ENCODE measurements at places on chromosomes 13 and 19.

GRCh38 chr19:45590300-45591003 lies 5.8 kb upstream of the OPA3 start:
- no peak for DNase-seq

DNA sequence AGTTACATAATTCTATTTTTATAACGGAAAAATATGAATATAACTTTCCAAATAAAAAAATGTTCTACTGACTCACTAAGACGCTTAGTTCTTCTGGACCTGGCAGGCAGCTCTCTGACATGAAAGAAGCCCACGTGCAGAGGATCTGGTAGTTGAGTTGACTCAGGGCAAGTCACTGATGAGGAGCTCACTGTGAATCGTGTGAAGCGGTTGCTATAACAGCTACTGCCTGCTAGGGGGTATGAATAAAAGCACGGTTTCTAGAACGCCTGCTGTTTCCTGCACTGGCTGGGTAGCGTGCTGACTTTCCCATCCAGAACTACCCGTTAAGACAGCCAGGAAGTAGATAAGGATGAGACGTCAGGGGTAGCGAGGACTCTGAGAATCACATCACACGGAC lies 54.7 kb upstream of the WASF3 start:
- no peak for DNase-seq

DNA sequence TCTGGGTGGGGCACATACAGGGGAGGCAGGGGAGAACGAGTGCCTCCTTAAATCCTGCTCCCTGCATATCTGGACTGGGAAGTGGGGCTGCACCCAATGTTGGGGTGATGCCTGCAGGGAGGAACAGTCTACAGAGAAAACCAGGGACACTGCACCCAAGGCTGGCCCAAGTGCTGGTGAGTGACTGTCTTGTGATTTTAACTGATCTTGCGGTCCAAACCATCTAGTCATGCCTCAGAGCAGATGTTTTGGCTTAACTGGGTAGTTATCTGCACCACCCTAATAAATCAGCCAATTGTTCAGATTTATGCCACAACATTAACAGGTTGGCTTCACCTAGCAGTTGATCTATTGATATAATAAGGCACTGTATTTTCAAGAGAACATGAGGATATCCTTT lies 219.2 kb upstream of the IRS2 start:
- DNase-seq = no peak

GRCh38 chr19:47132194-47132852 lies 1.7 kb downstream of the SAE1 start:
- DNase-seq = no peak

- DNase-seq = no peak
Measured at GRCh38 chr13:112843392-112844111, 125.5 kb upstream of the MCF2L start.

GRCh38 chr13:97300871-97301270 lies 78.7 kb downstream of the MBNL2 start:
- DNase-seq = no peak

DNA sequence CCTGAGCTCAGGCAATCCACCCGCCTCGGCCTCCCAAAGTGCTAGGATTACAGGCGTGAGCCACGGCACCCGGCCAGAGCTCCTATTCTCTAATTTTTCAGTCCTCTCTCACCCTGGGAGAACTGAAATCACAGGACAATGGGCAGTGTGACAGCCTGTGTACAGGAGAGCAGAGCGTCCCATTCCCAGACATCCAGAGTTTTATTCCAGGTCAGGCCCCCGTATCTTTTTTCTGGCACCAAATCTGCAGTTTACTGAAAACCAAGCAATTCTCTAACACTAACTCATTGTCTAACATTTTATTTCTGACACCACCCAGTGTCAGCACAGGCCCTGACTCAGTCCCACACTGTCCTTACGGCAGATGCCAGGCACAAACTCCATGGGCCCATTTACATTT lies 6.7 kb downstream of the ZNF708 start:
- DNase-seq = no peak

DNA sequence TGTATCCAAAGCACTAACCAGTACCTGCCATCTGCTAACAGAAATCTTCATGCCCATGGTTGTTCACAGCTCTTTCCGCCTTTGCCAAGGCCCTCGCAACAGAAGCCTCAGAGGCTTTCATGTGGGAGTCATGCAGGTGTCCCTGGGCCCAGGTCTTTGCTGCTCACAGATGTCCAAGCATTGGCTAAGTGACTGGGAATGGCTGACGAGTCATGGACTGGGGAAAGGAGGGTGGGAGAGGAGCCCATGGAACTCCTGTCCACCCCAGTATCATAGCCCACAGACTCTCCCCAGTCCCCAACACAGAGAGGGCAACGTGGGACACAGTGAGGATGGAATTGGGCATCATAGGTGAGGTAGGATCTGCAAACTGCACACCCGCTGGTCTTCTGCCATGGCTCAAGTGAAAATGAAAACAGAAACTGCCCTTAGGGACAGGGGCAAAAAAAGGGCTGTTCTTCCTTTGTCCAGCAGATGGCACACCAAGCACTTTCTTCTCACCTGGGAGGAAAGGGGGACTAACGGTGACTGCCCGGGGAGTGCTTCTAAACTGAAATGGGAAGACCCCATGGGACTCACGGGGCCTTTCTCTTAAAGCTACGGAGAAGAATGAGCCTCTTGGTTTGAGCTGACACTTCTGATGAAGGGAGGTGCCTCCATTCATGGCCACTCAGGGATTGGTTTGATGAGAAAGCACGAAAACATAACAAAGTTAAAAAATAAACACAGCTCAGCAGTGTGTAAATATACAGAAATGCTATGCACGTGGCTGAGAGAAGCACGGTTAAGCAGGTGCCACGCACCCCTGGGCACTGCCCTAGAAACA lies 11.1 kb upstream of the DHRS12 start:
- DNase-seq = peak; percentile 60

- no peak for DNase-seq
Measured at GRCh38 chr13:35455022-35455421, 21.5 kb downstream of the MAB21L1 start.

DNA sequence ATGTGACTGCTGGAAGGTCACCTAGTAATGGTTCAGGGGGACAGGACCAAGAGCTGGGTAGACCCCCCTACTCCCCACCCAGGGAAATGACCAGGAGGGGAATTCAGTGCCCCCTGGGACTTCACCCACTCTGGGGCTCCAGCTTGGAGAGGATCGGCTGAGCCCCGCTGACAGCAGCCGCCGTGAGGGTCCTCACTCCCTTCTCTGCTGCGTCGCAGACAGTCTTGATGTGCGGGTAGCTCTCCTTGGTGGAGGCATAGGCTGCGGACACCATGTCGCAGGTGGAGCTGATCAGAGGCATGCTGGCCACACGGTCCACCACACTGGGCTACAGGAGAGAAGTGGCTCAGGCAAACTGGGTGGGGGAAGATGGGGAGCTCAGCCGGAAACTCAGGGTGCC lies 7.8 kb downstream of the PLIN3 start:
- DNase-seq = no peak

DNA sequence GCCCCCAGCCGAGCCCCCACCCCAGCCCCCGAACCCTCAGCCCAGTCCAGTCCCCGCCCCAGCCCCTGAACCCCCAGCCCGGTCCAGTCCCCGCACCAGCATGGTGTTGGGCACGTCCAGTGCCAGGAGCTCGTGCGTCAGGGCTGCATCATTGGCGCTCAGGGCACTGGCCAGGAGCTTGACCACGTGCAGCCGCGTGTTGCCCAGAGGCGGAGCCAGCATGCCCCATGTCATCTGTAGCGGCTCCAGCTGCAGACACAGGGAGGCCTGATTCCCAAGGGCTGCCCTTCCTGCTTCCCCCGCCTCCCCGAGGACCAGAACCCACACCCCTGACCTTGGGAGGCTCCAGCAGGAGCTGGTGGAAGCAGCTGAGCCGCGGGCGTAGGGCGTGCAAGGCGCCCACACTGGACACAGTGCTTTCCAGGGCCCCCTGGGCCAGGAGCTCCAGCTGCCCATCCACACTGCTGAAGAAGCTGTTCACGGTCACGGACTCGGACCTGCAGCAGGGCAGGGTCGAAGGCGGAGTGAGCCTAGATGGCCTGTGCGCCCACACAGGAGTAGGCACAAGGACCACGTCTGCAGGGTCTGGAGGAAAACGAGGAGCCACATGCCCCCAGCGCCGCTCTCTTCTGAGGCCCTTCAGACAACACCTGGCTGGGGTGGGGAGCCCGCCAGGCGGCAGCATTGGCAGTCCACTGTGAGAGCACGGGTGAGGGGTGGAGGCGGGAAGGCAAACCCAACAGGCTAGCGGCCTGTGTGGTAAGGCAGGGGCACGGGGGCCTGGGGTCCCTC lies 12.8 kb upstream of the TMEM86B start:
- DNase-seq = no peak

DNA sequence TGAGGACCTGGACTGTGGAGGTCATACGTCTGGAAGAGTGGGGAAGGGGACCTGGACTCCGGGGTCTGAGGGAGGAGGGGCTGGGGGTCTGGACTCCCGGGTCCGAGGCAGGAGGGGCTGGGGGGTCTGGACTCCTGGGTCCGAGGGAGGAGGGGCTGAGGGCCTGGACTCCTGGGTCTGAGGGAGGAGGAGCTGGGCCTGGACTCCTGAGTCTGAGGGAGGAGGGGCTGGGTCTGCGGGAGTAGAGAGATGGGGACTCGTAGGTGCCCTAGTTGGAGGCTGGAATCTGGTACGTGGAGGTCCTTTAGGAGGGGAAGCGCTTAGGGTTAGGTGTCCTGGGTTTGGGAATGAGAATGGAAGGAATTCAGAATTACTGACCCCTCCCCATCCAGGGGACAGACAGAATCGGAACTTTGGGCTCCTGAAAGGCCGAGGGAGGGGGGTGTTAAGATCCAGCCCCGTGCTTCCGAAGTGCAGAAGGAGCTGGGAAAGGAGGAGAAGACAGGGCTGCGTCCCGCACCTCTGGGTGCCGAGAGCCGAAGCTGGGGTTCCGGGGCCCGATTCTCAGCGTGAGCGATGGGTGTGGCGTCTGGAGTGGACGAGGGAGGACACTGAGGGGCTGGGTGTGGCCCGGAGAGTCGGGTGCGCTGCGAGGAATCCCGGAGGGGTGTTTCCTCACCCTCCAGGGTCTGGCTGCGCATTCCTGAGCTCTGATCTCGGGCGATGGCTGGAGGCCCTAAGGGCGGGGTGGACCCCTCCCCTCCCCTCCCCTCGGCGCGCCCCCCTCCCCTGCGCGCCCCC lies 608 bp downstream of the MYADM start:
- no peak for DNase-seq

DNA sequence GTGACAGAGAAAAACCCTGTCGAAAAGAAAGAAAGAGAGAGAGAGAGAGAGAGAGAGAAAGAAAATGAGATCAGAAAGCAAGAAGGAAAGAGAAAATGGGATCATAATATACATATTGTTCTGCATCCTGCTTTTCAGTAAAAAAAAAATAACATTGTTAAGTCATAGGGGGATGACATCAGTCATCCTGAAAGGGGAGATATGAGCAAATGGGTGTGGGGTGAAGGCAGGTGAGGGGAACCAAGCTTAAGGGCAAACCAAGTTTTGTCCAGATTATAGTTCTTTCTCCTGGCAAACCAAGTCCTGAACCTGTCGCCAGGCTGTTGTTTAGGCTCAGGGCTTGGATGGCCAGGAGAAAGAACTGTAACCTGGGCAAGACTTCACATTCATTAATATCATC lies 92.6 kb upstream of the TMTC4 start:
- no peak for DNase-seq

GRCh38 chr13:82358284-82358683 lies 1524.0 kb downstream of the SLITRK1 start:
- no peak for DNase-seq

- no peak for DNase-seq
Measured at GRCh38 chr19:55071129-55071502, 4.6 kb upstream of the EPS8L1 start.

DNA sequence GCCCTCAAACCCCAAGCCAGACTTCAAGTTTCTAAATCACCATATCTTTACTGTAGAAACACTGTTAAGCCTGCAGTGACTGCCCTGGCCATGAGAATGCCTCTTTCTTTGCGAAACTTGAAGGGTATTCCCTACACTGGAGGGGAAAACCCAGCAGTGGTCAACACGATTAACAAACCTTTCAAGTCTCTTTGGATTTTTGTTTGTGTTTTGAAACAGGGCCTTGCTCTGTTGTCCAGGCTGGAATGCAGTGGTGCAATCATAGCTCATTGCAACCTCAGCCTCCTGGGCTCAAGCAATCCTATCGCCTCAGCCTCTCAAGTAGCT lies 17.4 kb upstream of the POMP start:
- no peak for DNase-seq

GRCh38 chr19:41131186-41131585 lies 17.0 kb downstream of the CYP2F1 start:
- no peak for DNase-seq

All from NCI-H1930 (cell line).